ENCODE measurements at places on chromosomes 5 and 9.
A peak's percentile ranks its signal among the peaks of the same experiment; 100 is the strongest.

DNA sequence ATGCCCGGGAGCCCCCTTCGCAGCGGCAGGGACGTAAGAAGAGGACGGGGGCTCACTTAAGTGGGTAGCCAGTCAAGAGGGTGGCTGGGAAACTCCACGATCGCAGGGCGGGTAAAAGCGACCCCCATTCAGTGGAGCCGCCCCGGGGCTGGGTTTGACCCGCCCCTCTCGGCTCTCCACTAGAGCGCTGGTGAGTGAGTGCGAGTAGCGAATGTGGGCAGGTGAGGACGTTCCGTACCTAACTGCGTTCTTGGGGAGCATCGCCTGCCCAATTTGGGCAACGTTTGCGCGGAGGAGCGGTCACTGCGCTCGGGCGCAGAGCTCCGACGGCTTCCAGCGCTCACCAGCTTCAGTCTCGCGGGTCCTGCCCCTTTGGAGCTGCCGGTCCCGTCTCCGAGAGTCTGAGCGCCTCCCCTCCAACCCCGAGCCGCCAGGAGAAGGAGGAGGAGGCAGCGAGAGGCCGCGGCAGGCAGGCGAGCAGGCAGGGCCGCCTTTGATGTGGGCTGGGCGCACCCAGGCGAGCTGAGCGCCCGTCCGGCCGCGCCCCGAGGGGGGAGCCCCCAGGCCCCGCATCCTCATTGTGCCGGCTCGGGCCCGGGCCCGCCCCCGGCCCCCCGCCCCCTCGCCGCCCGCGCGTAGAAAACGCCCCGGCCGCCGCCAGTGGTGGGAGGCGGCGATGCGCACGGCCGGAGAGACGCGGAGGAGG, at the start of gene FGF18:
FGF18 (plus strand) TSS at position 666 of the 706 bp plus-strand sequence. CDS start 553 bp downstream, outside the sequence.
- DNase-seq = no peak

DNA sequence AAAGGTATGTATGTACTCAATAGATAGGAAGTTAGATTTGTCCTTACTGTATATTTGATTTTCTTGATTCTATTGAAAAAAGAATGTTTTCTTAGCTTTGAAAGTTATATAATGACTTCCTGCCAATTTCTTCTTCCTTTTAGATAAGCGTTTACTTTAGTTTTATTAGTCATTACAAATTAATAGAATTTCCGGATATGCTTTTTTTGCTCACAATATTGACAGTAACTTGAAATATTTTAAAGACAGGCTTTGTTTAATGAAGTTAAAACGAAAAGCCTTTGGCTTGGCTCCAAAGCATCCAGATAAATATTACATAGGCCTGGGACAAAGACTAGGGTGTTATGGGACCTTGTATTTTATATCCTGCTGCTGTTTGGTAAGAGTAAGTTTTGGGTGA, 49.5 kb downstream of the CWC27 start:
- DNase-seq = no peak

DNA sequence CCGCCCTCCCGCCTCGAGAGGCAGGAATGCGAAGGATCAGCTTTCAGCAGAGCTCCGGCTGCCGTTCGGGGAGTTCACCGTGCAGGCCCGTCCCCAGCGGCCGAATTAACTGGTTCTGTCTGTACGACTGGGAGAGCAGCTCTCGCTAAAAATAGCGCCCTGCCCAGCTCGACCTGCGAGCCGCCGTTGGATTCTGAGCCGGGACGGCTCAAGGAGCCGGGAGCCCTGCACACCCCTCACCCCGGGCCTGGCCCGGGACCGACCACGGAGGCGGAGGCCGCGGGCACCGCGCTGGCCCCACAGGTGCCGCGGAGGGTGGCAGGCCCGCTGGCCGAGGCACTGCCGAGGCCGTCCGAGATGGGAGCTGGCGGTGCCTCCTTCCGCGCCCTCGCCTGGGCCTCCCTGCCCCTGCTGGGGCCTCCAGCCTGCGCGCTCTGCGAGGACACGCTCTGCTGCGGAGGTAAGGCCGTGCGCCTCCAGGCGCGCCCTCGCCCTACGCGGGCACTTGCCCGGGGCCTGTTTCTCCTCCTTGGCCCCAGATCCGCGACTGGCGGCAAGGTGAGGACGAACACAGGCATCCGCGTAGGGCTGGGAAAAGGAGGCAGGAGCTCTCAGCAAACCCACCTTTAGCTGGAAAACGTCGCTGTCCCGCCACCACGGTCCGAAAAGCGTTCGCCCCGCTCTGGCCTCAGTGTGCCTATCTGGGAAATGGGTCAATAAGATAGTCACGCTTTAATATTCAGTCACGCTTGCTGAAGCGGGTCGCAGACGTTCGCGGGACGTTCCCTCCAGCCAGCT, 53.1 kb upstream of the DAB2IP start:
- no peak for DNase-seq

GRCh38 chr5:169538944-169539343, 44.6 kb upstream of the SPDL1 start:
- DNase-seq = no peak

DNA sequence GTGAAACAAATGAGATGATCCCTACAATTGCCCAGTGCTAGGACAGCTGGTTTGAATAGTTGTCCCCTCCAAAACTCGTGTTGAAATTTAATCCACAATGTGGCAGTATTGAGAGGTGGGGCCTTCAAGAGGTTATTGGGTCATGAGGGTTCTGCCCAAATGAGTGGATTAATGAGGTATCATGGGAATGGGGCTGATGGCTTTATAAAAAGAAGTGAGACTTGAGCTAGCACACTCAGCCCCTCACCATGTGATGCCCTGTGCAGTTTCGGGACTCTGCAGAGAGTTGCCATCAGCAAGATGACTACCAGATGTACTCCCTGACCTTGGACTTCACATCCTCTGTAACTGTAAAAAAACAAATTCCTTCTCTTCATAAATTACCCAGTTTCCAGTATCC, 33.1 kb downstream of the RANBP6 start:
- no peak for DNase-seq

GRCh38 chr9:79768194-79768593, 196.4 kb downstream of the TLE4 start:
- DNase-seq = no peak

GRCh38 chr5:134038138-134038537, 33.4 kb upstream of the VDAC1 start:
- no peak for DNase-seq

GRCh38 chr5:169411786-169412430, 111.0 kb upstream of the SLIT3 start:
- DNase-seq = no peak

DNA sequence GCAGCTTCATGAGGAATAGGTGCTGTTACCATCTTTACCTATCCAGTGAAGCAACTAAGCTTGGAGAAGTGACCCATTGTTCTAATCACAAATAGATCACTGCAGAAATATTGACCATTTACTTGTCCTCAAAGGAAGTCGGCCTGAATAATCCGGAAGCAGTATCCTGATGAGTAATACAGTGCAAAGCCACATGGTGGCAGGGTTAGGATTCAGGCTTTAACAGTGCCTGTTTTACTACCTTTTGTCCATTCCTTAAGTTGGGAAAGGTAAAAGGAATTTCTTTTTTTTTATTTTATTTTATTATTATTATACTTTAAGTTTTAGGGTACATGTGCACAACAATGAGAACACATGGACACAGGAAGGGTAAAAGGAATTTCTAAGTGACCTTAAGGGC, 336.3 kb downstream of the KDM4C start:
- DNase-seq = no peak

- no peak for DNase-seq
Measured at GRCh38 chr9:129685220-129685932, 19.9 kb downstream of the PRRX2 start.

DNA sequence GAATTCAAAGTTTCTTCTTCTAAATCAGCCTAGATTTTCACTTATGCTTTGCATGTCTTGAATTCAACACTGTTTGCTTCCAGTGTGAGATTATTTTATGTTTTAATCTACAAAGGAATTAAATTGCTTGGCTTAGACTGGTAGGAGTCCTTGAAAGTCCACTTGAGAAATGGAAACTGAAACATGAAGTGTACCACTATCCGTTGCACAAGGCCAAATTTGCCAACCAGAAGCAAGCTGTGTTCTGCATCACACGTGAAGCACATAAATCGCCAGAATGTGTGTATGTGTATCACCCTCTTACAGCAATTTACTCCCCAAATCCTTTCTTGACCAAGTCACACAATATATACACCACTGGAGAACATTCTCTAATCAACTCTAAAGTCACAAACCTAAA, 10.3 kb downstream of the SEMA6A start:
- no peak for DNase-seq

DNA sequence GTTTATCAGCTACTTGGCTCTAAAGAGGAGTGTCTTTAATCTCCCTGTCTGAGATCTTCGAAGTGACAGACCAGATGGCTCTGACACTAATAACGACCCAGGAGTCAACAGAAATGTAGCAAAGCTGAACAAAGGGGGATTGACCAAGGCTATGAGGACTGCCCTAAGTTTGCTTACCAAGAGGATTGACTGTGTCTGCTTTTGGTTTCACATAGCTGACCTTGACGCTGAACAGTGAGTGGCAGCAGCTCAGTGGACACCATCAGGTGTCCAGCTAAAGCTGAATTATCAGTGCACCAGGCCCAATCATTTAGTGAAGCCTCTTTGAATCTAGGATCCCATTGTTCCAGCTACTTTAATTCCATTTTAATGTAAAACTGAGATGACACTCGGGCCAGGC, 262.6 kb downstream of the COX7C start:
- no peak for DNase-seq

- no peak for DNase-seq
Measured at GRCh38 chr5:124648902-124649467, 97.5 kb downstream of the ZNF608 start.

DNA sequence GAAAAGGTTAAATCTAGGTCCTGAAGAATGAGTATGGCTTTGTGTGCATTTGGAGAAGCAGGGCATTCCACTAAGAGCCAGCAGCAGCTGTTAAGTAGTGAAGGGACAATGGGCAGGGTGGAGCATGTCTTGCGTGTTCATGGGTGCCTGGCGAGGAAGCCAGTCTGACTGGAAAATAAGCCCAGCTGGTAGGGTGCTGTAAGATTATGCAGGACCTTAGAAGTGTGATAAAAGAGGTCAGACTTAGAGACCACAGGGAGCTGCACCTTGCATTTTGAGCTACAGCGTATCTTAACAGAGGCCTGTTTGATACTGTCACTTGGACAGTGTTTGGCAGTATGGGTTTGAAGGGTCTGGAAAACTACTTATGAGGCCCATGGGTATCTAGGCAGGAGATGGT, 131.7 kb upstream of the ELL2 start:
- no peak for DNase-seq

DNA sequence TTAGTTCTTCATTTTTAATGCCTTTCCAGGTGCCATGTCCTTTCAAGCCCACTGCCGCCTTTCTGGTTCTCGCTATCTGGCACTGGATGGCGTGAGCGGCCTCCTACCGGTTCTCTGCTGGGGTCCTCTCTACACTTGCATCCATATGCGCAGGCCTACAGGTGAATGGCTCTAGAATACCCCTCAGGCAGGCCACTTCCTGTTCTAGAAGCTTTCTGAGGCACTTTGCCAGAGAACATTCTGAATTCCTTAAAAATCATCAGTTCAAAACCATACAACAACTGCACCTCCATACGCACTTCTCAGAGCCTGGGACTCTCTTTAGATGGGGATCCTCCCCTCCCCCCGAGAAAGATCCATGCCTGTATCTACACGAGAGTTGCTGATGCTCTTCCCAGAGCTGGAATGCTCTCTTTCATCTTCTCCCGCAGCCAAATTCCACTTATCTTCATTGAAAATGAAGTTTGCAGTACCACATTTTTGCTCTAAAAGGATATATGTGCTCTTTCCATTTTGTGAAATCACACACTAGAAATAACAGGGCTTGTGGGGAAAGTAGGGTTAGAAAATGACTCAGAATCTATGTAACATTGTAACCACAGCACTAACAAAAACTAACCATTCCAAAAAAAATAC, 1.4 kb upstream of the LHFPL2 start:
- DNase-seq = no peak

GRCh38 chr9:134861595-134862334, 18.8 kb upstream of the FCN2 start:
- DNase-seq = no peak

- DNase-seq = no peak
Measured at GRCh38 chr9:126666155-126666803, 52.6 kb downstream of the LMX1B start.

DNA sequence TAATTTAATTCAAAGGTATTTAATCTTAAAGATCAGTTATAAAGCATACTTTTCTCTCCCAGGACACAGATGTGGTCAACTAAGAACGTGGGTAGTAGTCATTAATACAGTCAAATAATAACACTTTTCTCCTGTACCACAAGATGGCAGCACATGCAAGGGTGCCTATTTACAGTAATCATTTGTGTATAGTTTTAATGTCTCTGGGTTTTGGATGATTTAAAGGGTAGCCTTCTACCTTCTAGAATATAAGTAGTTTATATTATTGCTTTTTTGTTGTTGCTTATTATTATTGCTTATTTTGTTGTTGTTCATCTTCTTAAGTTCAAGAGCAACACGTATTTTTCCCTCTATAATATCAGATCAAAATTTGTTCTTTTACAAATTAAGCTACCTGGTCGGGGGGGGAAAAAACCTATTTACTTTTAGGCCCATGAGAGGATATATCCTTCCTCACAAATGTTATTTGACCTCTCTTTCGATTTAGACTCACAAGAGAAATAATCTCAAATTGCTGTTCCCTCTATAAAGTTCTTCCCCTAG, 59.6 kb upstream of the SLC27A6 start:
- peak; percentile 6 for DNase-seq

DNA sequence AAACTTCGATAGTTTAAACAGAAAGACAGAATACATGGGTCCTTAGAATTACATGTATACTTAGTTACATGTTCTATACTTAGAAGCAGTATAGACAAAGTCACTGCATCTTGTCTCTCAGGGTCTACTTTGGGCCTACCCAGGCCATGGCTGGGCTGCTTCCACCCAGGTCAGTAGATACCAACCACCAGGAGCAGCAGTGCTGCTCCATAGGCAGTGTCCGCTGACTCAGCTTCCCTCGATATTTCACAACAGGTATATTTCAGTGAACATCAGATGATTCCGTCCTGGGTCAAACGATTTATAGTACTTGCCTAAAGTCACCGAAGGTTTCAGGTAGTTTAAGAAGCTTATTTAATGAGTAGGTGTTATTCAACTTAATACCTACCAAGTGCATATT, 18.0 kb downstream of the IARS1 start:
- no peak for DNase-seq

GRCh38 chr5:131825404-131826013, 28.7 kb upstream of the FNIP1 start:
- no peak for DNase-seq

DNA sequence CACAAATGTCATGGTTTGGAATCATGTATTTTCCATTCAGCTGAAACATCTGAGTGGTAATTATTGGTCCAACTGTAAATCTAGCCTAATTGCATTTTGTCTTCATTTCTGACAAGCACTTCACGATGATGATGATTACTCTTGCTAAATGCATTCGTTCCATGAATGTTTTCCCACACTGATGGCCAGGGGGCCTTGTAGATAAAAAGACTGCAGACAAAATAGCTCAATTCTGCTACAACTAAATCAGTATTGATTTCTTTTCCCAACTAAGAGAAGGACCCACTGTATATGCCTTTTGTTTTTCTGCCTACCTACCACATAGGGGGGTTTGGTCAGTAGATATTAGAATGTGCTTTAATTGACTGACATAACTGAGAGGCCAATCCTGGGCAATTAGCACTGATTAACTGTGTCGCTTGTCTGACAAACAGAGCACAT, 1351.3 kb upstream of the NUDT12 start:
- DNase-seq = no peak

GRCh38 chr5:109987970-109988369, 298.2 kb downstream of the MAN2A1 start:
- no peak for DNase-seq

- DNase-seq = no peak
Measured at GRCh38 chr5:176515396-176515795, 21.8 kb downstream of the RNF44 start.
